ENCODE measurements at places on chromosomes 1 and 21.
A peak's percentile ranks its signal among the peaks of the same experiment; 100 is the strongest.

- no peak for DNase-seq
These were observed 35.4 kb downstream of the QSOX1 start for GRCh38 chr1:180190091-180190490.

- no peak for DNase-seq
These were observed 119.7 kb upstream of the C1orf174 start for GRCh38 chr1:4019606-4020331.

DNA sequence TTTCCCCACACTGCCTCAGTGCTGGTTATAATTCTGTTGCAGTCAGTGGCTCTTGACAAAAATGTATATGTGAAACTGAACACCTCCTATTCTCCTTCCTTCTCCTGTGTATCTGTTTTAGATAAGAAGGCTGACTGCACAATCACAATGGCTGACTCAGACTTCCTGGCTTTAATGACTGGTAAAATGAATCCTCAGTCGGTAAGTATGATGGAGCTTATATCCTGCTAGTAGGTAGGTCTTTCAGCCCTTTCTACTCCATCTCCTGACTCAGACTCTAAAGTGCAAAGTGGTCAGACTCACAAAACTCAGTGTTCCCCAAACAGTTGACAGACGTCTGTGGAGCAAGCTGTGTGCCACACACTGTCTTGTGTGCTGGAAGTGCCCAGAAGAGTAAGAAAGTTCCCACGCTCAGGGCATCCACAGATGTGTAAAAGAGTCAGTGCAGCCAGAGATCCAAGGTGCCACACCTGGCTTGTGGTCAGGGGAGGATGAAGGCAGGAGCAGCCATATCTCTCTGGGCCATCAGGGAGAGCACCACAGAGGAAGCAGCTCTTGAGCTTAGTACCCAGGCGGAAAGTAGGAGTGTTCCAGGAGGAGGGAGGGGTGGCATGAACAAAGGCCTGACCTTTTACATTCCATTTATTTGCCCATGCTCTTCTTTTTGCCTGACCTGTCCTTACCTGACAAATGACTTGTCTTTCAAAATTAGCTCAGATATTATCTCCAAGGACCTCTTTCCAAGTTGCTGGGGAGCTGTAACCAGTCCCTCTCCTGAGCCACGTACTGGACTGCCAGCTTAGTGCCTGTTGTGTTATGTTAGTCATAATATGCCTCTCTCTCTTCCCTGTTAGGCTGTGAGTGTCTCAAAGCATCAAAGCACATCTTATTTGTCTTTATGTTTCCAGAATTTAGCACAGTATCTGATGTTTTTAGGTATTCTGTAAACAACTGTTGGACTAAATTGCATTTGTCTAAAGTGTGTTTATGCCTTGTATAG is 14.0 kb upstream of the PODN start:
- no peak for DNase-seq

DNA sequence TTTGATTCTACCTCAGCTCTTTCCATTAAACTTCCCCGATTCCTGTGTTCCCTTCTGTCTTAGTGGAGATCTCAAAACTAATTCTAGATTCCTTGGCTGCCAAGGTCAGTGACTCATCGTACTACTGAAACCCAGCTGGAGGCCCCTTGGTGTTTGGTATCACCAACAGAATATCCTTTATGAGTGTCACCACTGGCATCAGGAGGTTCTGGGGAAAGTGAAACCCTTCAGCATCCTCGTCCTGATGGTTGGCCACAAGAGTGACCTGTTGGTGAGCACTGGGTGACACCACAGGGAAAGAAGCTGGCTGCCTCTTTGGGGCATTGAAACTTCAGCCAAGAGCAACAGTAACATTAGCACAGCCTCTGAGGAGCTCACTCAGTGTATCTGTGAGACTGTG is 9.6 kb downstream of the RAB42 start:
- peak; percentile 85 for DNase-seq

GRCh38 chr1:187971851-187972250 is 1143.1 kb downstream of the PLA2G4A start:
- DNase-seq = no peak

- DNase-seq = no peak
These were observed 559.7 kb upstream of the CAMK1G start for GRCh38 chr1:209023790-209024189.

- no peak for DNase-seq
These were observed 3.2 kb downstream of the EFHD2 start for GRCh38 chr1:15412843-15413242.

DNA sequence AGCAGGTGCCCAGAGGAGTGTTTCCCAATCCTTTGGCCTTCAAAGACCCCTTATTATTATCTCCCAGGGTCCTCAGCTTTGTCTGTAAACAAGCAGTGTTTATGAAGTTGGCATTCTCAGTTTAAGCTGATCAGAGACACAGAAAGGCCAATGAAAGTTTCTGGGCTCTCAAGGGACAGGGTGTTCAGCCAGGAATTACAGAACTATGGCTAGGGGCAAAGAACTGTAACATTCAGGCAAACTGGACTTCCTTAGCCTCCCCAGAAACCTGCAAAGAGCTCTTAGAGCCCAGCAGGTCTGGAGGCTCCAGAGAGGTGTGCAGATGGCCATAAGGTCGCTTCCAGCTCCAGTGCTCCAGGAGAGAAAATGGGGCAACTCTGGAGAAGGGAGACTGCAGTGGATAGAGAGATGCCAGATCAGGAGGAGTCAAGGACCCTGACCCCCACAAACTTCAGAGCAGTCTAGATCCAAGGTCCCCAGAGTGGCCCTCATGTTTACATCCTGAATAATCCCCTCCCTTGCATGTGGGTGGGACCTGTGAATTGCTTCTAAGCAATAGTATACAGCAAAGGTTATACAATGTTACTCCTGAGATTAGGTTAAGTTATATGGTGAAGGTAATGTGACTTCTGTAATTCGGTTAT is 6.2 kb downstream of the ECHDC2 start:
- no peak for DNase-seq

- DNase-seq = no peak
These were observed 539 bp downstream of the LAMC1 start for GRCh38 chr1:183023601-183024316.

- no peak for DNase-seq
These were observed at the start of gene GIPC2 for GRCh38 chr1:78045926-78046778. Gene GIPC2 (plus strand): TSS chr1:78045966. CDS start chr1:78046095, 129 bp downstream.

- DNase-seq = no peak
These were observed 127.5 kb upstream of the SAMSN1 start for GRCh38 chr21:14673649-14674048.

GRCh38 chr1:96723377-96723776 is 1.8 kb downstream of the PTBP2 start:
- no peak for DNase-seq

GRCh38 chr1:203026666-203027663 is 674 bp downstream of the PPFIA4 start:
- no peak for DNase-seq

GRCh38 chr1:61936839-61937238 is 194.6 kb downstream of the PATJ start:
- DNase-seq = no peak

DNA sequence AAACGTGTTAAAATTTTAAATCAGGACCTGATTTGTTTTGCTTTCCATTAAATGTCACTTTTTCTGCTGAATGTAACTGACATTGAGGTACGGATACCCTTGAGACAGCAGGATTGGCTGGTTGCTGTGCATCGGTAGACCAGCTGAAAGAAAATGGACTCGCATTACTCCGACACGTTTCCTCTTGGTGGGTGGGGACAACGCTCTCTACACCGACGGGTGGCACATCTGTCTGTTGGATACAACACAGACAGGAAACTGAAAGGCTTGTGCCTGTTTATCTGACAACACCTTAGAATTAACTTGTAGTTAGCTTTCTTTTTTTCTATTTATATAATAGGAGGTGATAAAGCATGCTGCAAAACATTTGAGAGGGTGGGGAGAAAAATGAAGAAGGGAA is 19.4 kb downstream of the PRPF38A start:
- DNase-seq = no peak

DNA sequence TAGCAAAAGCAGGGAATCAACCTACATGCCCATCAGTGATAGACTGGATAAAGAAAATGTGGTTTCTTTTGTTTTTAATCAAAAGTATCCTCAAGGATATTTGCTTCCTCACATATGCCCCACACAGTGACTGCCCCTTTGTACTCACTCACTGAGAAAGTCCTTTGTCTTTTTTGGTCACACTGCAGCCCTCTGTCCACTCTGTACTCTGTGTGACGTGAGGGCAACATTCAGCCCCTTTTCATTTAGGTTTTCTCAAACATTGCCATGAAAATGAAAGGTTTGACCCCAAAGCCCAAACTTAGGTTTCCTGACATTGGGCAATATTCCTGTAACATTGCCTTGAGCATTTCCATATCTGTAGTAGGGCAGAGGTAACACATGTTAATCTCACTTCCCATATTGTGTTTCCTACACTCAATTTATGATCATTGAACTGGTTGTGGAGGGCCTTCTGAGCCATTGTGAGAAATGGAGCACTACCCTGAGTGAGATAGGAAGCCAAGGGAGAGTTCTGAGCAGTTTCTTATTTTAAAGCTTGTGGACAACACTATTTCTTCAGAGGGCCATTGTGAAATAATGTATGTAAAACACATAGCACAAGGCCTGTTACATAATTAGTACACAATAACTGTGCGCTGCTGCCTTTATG is 501.9 kb upstream of the C1orf87 start:
- no peak for DNase-seq

DNA sequence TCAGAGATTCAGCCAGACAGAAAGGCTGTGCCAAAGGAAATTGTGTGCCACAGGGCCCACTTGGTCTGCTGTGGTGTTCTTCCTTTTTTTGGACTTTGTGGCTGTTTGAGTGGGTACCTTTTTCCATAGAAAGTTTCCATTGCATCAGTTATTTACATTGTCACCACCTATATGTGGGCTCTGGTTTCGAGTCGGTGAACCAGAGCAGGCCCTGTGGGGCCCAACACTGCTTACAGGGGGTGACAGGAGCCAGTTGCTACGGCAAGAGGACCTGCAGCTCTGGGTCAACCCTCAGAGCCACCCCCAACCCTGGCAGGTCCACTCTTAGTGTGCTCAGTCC is 157.0 kb upstream of the EDN2 start:
- no peak for DNase-seq

DNA sequence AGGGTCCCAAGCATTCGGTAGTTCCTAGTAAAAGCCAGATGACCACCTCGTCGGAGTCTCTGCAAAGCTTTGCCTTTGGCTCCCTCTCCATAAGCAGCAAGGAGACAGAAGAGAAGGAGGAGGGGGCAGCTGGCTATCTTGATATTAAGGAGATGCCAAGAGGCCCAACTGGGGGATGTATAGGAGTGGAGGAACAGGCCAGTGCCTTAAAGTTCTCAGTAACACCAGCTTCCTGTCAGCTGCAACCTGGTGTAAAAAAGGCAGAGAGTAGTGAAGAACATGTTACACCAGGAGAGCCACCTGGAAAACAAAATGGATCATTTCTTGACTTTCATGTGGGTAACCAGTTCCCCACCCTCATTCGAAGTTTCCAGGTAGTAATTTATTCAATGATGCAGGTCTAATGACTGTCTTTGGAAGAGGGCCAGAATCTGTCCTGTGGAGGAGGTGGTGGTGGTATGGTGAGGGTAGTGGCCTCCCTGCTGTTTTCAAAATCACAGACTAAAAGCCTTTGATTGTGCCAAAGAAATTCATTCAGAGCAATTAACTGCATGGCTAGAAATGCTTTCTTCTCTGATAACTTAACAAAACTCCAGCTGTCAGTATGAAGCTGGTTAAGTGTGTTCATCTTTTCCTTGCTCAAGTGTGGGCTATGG is 27.3 kb downstream of the TMEM200B start:
- no peak for DNase-seq

DNA sequence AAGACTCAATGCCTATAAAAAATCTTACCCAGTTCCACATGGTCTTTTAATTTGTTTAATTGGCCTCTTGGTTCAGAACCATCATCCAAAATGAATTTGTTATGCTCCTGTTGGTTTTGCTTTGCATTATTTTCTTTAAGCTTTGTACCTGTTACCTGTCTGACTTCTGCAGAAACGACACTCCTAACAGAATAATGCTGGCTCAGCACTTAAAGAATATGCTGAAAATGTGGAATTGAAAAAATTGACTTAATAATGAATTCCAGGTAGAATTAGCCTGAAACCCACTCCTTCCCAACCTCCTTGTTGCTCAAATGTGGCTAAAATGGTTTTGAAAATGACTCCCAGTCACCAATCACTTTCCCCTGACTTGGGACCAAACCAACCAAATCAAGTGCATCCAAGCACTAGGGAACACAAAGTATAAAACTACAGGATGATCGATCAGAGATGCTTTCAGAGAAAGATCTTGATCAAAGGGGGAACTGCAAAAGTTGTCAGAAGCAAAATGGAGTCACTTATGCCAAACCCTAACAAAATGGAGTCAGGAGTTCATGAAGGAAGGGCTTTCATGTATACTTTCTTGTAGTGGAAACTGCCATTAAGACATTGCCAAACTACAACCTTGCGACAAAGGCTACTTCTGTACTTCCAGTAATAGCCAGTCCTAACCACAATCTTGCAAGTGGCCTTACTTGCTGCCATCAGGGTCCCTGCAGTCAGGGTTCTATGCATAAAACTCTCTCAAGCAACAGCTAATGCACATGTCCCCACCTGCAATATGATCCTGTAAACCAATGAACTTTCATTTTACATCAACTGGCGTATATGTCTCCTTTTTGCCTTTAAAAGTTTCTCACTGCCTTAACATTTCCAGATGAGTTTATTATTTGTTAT is 5.4 kb downstream of the GBP7 start:
- no peak for DNase-seq

GRCh38 chr1:190116921-190117320 is 360.7 kb downstream of the BRINP3 start:
- DNase-seq = no peak

- no peak for DNase-seq
These were observed 9.0 kb downstream of the ZNF697 start for GRCh38 chr1:119639109-119639508.

DNA sequence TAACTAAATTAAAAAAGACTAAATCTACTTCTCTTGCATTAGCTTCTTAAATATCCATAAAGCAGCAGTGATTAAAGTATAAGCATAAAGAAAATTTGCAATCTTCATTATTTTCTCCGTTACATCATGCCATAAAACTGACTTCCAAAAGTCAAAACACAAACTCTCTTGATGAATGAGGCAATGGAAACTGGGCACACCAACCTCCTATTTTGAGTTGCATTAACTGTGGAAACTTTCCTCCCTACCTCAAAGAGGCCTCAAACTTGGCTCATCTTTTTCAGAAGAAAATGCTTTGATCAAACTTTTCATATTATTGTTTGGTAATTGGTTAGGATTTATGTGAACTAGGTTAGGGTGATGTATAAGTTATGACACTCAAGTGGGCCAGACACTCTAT is 4.1 kb upstream of the BTG3 start:
- no peak for DNase-seq
